ENCODE measurements at places on chromosomes 5 and 9.

GRCh38 chr9:571066-571465, 270.4 kb upstream of the DMRT1 start:
- DNase-seq, result no peak

- DNase-seq, result no peak
These were observed 183.2 kb downstream of the ACTL7B start for GRCh38 chr9:108672475-108673190.

- DNase-seq, result no peak
These were observed 1.8 kb upstream of the PDE8B start for GRCh38 chr5:77208507-77209163.

DNA sequence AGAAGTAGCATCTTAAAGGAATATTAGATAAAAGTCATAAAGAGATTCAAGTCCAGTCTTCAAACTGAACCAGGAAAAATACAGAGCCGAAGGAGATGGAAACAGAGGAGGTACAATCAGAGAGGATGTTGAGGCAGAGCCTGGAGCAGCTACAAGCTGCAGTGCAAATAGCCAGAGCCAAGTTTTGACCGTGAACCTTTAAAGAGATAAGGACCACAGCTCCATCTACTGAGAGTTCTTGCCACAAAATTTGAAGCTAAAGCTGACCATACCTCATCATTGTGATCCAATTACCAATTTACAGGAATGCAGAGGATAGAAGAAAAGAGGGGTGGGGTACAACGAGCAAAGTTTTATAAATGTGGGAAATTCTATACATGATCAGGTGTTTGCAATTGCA, 10.4 kb upstream of the DEPDC1B start:
- DNase-seq, result no peak

DNA sequence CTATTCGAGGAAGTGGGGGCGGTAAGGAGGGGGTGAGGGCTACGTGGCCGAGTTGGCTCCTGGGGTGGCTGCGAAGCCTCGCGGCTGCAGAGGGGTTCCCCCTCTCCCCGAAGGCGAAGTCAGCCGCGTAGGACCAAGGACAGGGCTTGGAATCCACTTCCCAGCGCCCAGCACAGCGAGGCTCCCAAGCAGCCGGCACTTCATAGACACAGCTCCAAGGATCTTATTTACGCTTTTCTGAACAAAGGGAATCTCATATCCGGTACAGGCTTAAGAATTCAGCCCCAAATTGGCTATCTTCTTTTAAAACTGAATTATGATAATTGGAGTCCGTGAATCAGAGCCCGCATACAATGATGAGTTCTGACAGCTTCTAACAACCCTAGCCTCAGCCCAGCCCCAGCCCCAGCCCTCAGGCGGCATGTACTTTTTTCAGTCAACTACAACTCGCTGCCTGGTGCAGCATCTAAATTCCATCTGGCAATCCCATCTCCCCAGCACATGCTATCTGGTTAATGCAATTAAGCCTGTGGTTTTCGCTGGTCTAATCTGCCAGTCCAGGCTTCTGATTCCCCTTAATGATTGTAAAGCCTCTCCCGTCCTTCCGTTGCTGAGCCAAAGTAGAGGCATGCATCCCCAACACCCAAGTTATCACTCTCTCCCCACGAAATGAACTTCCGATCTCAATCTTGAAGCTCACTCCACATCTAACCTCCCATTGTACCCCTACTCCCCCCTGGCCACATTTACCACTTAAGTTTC, 1.0 kb downstream of the ELAVL2 start:
- DNase-seq, result peak; percentile 13
